ENCODE measurements at places on chromosomes 2 and 18. TPM values are rescaled to one million over a fixed set of nuclear protein-coding genes. Genes with fewer than 3 reads are reported as not detected.

SPDYA gene
- not detected for total RNA-seq

TEX44 gene
- total RNA-seq = not detected

CGREF1 gene
- total RNA-seq = not detected

LRRC30 gene
- not detected for total RNA-seq

MRO gene
- 17.5 TPM for total RNA-seq

ACMSD gene
- total RNA-seq = not detected

POTEC gene
- total RNA-seq = not detected

ZBTB7C gene
- total RNA-seq = 13.9 TPM

OR6B2 gene
- total RNA-seq = not detected

AQP12A gene
- total RNA-seq = 9.2 TPM

CCDC85A gene
- total RNA-seq = 1.1 TPM

PCARE gene
- not detected for total RNA-seq

REG1A gene
- total RNA-seq = 632 TPM

CPLX4 gene
- not detected for total RNA-seq

MDH1B gene
- 0.40 TPM for total RNA-seq

ALK gene
- total RNA-seq = 1.3 TPM

FAM228A gene
- not detected for total RNA-seq

LTBP1 gene
- total RNA-seq = 23.1 TPM

SERPINB3 gene
- not detected for total RNA-seq

ZSWIM2 gene
- total RNA-seq = not detected

TDRD15 gene
- not detected for total RNA-seq

RESP18 gene
- not detected for total RNA-seq

MLPH gene
- total RNA-seq = 118 TPM

WNT10A gene
- total RNA-seq = 2.5 TPM

TWIST2 gene
- 11.4 TPM for total RNA-seq

HOXD4 gene
- total RNA-seq = 1.9 TPM

TBR1 gene
- not detected for total RNA-seq

TTR gene
- not detected for total RNA-seq

SERPINB13 gene
- total RNA-seq = not detected

CCDC102B gene
- 3.5 TPM for total RNA-seq

PRADC1 gene
- total RNA-seq = 69.9 TPM

CHN1 gene
- total RNA-seq = 3.9 TPM

STARD6 gene
- total RNA-seq = not detected

ASPRV1 gene
- 1.6 TPM for total RNA-seq

CLEC4F gene
- 32.2 TPM for total RNA-seq

AGXT gene
- total RNA-seq = not detected

COLEC11 gene
- total RNA-seq = not detected

SMC6 gene
- 53.6 TPM for total RNA-seq

SLC30A3 gene
- total RNA-seq = 0.35 TPM

GKN2 gene
- not detected for total RNA-seq

LANCL1 gene
- 22.6 TPM for total RNA-seq

IL18RAP gene
- 4.2 TPM for total RNA-seq

MROH2A gene
- total RNA-seq = not detected

TMEM37 gene
- total RNA-seq = 17.3 TPM
